BJ (cell line): ENCODE measurements at places on chromosomes 2 and 18. TPM values are rescaled to one million over a fixed set of nuclear protein-coding genes. Genes with fewer than 3 reads are reported as not detected.

DDX18 gene
- polyA plus RNA-seq: 30.9 and 42.8 TPM in 2 replicates

GRCh38 chr2:50995610-50996009 lies 36.3 kb downstream of the NRXN1 start:
- DNase-seq: no peak

- DNase-seq: no peak
Observed at GRCh38 chr2:237860273-237860935, 981 bp downstream of the RAMP1 start.

DNA sequence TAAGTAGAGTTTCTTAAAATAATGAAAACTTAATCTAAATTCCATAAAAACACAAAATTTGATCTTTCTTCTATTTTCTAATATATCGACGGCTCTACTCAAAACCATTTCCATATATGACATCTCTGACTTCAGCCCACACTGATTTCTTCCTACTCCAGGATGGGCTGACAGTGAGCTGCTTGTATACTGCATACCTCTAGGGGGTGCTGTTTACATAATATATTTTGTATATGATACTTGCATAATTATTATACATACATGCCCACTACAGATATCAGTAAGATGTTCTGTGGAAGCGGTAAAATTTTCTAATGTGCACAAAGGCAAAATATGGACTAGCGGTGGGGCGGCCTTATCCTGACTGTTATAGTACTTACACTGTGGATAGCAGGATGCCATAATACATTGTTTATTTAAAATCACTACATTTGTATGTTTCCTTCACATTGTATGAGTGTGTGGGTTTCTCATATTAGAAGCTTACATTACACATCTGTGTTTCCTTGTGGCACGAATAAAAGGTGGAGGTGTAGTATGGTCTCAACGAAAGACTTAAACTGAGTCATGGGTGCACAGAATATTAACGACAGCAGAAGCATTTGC lies 66.1 kb upstream of the NXPH2 start:
- no peak for DNase-seq

GRCh38 chr18:10398571-10398970 lies 55.9 kb upstream of the APCDD1 start:
- no peak for DNase-seq
